ENCODE measurements at places on chromosomes 1 and 21. TPM values are rescaled to one million over a fixed set of nuclear protein-coding genes. Genes with fewer than 3 reads are reported as not detected.

CLEC20A gene
- total RNA-seq: 0.47 TPM

TMEM240 gene
- 1.9 TPM for total RNA-seq

SPRR3 gene
- total RNA-seq: not detected

PGBD5 gene
- 3.7 TPM for total RNA-seq

ASPM gene
- total RNA-seq: 0.69 TPM

C1orf94 gene
- total RNA-seq: not detected

B3GALT2 gene
- 0.25 TPM for total RNA-seq

RASAL2 gene
- 26.5 TPM for total RNA-seq

CFAP107 gene
- not detected for total RNA-seq

ETV3L gene
- not detected for total RNA-seq

DLGAP3 gene
- 1.0 TPM for total RNA-seq

COL11A1 gene
- total RNA-seq: 0.35 TPM

MROH9 gene
- not detected for total RNA-seq

OPRD1 gene
- not detected for total RNA-seq

All from kidney (tissue), 22 donors.